ENCODE measurements at places on chromosomes 12 and 14.

GRCh38 chr14:101780390-101780789 is 18.9 kb downstream of the PPP2R5C start:
- DNase-seq: no peak

GRCh38 chr12:124386059-124386458 is 91.2 kb downstream of the RFLNA start:
- DNase-seq: no peak

DNA sequence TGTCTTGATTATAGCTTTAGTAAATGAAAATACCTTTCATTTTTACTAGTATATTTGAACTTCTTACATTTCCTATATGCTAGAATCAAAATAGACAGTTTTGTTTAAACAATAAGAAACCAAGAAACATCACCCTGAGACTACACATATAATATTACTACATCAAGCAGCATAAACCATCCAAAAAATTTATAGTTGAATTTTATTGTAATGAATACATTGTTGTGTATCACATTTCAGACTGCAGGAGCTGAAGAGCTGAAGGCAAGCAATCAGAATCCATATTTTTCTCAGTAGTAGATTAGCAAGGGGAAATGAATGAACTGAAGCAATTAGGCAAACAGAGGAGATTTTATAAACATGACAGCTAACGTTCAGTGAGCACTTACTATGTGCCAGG is 379.2 kb downstream of the BTG1 start:
- DNase-seq: no peak

DNA sequence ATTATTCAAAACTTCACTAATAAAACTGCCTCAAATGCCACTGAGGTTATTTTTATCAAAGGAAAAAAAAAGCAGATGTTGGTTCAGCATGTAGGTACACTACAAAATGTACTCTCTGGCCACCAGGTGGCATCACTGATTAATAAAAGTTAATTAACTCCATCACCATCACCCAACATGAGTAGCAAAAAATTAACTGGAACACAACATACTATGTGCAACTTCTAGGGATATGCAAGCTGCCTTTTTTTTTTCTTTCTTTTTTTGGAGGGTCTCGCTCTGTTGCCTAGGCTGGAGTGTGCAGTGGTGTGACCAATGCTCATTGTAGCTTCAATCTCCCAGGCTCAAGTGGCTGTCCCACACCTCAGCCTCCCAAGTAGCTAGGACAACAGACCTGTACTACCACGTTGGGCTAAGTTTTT is 43.8 kb upstream of the NR2C1 start:
- DNase-seq: no peak

GRCh38 chr12:105741786-105742566 is 396.8 kb downstream of the NUAK1 start:
- no peak for DNase-seq
